ENCODE measurements at places on chromosomes 7 and 10. TPM values are rescaled to one million over a fixed set of nuclear protein-coding genes. Genes with fewer than 3 reads are reported as not detected.

The CYP2C19 gene
- total RNA-seq = not detected

- no peak for DNase-seq
Observed at GRCh38 chr10:122302315-122302714, 31.2 kb downstream of the BTBD16 start.

GRCh38 chr10:18224626-18225445 lies 84.6 kb downstream of the CACNB2 start:
- no peak for DNase-seq

GRCh38 chr7:129882531-129882930 lies 70.2 kb downstream of the UBE2H start:
- DNase-seq = no peak

DNA sequence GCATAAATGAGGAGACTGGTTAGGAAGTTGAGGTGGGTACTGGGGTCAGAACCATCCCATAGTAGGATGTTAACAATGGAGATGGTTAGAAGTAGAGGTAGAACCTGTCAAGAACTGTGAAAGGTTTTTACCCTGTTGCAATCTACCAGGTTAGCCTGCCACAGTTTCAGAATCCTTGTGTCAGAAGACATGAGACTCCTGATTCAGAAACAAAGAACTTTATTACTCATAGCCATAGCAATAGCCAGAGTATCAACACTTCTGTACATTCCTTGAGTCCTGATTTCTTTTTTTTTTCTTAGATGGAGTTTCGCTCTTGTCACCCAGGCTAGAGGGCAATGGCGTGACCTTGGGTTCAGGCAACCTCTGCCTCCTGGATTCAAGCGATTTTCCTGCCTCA lies 200.9 kb downstream of the GRM3 start:
- DNase-seq = no peak

DNA sequence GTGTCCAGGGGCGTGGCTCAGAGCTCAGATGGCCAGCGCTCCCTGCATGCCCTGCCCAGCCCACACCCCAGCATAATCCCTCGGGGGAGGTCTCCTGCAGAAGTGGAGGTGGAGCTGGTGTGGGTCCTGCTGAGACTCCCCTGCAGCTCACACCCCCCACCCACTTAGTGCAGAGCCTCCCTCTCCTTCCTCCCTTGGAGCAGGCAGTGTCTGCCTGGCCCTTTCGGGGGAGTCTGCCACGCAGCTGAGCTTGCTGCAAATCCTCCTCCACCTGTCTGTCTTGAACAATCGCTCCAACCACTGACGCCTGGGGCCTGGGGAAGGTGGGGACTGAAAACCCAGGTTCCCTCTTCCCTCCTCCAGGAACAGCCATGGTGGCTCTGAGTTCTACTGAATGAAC lies 219.7 kb upstream of the PPP2R2D start:
- no peak for DNase-seq

Measured in hematopoietic multipotent progenitor cell (in vitro differentiated cells).